Stimulated activated CD4-positive, alpha-beta T cell treated with anti-CD3 and anti-CD28 coated beads, Interleukin-15, amount 100 ng/mL, for 24 hours (primary cell): ENCODE measurements at places on chromosomes 16 and 17.

DNA sequence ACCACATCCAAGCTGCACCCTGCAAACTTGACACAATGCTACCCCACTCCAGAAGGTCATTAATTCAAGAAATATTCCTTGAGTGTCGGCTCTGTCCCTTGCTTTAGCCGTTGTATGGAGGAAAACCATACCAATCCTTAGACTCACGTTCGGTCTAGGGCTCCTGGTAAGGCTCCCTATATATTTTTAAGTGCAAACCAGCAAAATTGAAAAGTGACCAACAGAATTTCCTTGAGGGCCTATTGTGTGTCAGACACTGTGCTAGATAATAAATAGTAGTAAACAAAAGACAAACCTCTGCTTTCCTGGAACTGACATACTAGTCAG, 390 bp upstream of the BBS2 start:
- DNase-seq: no peak

DNA sequence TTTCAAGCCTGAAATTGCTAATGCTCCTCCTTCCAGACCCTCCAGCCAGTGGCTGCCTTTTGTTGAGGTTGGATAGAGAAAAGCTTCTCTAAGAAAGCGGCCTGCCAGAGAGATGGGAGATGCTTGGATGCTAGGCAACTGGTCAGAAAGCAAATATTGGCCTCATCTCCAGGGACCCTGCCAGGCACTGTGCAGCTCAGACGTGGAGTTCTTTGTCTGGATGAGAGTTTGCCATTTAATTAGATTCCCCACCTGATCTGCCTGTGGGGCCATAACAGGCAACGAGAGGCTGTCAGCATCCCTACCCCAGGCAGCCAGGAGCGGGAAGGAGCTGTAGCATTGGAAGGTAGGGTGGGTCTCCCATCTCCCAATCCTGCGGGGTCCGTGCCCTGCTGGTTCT, 52.7 kb downstream of the ASIC2 start:
- DNase-seq: no peak

- DNase-seq: no peak
Observed at GRCh38 chr16:2042171-2042985, 5.3 kb downstream of the NTHL1 start.

GRCh38 chr16:57579361-57579665, 36.9 kb downstream of the ADGRG5 start:
- DNase-seq: no peak

GRCh38 chr17:17728550-17729251, 47.4 kb downstream of the RAI1 start:
- no peak for DNase-seq

GRCh38 chr17:57471868-57472368, 215.6 kb downstream of the MSI2 start:
- DNase-seq: no peak

DNA sequence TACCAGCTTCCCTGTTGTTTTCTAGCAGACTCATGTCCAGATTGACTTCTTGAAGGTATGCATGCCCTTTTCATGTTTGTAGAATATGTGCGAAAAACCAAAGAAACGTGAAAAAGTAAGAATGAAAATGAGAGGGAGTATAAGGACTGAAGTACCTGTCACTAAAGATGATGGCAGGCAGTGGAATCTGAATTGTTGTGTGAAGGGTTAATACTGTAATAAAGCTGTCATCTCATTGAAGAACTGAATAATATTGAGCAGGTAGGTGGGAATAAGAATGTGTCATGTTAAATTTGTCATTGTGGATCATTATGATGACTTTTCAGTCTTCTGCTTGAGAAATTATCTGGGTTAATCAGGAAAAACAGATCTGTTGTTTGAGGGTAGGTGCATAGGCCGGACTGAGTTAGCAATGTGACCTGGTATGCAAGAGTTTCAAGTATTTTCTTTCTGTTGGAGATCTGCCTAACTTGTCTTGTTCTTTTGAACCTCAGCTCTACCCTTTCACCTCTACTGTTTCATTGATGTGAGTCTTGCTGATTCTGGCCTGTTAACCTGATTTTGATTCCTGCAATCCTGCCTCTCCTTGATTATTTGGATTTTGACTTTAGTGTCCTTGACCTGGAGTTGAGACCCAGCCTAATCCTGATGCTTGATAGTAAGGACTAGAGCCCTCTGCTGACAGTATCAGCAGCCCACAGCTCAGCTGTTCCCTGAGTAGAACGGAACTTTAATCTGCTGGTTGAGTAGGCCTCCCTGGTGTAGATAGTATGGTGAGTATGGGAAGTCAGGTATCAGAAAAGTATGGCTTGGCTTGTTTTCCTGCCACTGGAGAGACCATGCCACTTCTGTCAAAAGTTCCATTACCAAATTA, 64.6 kb downstream of the MAP2K4 start:
- DNase-seq: no peak

GRCh38 chr16:9371713-9372448, 280.4 kb downstream of the HAPSTR1 start:
- no peak for DNase-seq

- DNase-seq: no peak
Observed at GRCh38 chr17:73132085-73132492, 32.7 kb upstream of the SSTR2 start.

- DNase-seq: no peak
Observed at GRCh38 chr16:68860978-68861892, 17.9 kb downstream of the TANGO6 start.

GRCh38 chr17:16507918-16508533, 16.0 kb upstream of the LRRC75A start:
- no peak for DNase-seq

DNA sequence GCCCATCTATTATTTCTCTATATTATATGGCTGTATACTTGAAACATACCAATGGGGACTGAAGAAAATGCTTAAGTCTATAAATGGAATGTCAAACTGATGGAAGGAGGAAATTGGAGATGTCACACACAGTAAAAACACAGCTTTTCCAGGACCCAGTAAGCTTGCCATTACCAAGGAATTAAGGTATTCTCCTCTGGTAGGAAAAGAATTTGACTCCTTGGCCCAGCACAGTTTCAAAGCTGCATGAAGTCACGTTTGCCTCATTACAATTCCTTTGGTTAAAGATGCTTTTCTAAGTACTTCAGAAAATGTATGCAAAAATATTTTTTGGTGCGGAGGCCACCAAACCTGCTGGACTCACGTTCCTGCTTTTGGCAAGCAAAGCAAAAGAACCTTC, 48.5 kb downstream of the CDH13 start:
- no peak for DNase-seq

DNA sequence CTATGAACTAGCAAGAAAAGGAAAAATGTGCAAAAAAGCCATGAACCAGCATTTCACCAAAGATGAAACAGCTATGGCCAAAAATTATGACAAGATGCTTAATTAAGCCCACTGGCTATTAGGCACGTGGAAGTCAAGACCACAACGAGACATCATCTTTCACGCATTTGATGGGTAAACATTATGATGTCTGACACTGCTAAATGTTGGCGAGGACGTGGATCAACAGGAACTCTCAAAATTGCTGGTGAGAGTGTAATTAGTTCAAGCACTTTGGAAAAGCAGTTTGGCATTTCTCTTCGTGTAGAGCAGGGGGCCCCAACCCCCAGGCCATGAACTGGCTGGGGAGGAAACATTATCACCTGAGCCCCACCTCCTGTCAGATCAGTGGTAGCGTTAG, 39.6 kb upstream of the ADGRG1 start:
- no peak for DNase-seq

DNA sequence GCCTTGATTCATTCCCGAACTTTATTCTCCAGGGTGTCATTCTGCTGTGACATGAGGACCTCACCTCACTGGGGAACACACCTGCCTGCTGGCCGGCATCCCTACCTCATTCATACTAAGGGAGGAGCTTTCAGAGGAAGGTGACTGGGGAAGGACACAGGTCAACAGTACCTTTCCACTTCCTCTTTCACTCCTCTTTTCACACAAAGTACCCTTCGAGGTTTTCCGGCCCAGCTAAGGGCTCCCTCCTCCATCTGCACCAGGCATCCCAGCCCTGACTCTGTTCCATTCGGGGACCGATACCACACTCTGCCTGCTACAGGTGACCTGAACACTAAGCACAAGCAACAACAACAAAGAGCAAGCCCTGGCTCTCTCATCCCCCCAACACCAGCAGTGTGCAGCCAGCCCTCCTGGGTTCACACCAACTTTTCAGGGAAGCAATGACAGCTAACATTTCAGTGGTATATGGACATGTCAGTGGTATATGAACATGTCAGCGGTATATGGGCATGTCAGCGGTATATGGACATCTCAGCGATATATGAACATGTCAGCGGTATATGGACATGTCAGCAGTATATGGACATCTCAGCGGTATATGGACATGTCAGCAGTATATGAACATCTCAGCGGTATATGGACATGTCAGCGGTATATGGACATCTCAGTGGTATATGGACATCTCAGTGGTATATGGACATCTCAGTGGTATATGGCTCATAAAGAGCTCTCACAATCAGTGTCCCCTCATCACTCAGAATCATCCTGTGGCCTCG, 16.0 kb downstream of the TRIM25 start:
- DNase-seq: no peak

GRCh38 chr17:55322453-55322985, 57.8 kb downstream of the HLF start:
- DNase-seq: no peak

- DNase-seq: peak; percentile 76
Observed at GRCh38 chr16:10964891-10965326, 20.5 kb downstream of the CLEC16A start.

- no peak for DNase-seq
Observed at GRCh38 chr16:31006086-31006385, 4.4 kb downstream of the STX1B start.

GRCh38 chr16:71929048-71929447, 33.7 kb downstream of the IST1 start:
- no peak for DNase-seq

DNA sequence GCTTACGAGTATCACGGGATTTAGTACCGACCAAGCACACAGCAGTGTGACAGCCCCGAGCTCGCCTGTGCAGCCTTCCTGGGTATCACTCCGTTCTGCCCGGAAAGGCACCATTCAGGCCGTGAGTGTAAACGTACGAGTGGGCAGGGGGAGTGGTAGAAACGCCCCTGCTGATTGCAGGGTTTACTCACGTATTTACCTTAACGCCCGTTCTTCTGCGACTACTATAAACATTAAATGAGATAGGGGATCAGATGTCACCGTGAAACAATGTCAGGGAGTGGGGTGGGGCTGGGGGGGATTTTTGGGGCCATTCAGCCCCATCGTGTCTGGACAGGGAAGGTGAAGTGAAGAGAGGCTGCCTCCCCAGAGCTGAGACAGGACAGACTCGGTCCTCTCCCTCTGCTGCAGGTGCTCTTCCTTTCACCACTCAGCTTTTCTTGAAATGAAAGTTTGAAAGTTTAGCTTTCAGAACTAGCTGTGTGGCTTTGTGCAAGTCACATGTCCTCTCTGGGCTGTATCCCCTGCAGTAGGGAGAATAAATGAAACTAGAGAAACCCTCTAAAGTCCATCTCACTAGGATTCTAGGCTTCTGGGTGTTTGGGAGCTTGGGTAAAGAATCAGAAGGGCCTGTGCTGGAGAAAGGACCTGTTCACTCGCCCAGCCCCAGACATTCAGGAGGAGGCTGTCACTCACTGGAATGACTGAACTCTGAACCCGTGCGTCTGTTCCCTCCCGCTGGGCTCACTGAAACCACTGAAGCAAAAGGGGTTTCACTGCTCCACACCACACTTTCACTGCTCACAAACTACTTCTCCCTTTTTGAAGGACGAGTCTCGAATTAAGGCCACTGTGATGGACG, 66.7 kb downstream of the RPA1 start:
- DNase-seq: no peak

- DNase-seq: no peak
Observed at GRCh38 chr16:68786685-68787418, 49.8 kb downstream of the CDH1 start.

DNA sequence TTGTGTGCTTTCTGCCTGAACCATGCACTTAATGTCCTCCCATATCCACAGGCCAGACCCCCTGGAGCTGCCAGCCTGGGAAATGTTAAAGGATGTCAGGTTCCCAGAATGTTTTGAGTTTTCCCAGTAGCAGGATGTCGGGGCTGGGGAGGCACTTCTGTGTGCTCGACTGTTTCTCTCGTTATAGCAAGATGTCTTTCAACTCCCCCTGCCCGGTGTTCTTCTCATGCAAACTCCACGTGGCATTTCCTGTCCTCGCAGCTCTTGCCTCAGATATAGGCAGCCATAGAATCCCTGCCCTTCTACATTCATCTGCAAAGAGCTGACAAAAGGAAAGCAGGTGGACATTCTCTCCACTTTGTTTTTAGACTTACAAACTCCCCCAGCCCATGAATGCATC, 457.2 kb upstream of the CDH11 start:
- DNase-seq: no peak

DNA sequence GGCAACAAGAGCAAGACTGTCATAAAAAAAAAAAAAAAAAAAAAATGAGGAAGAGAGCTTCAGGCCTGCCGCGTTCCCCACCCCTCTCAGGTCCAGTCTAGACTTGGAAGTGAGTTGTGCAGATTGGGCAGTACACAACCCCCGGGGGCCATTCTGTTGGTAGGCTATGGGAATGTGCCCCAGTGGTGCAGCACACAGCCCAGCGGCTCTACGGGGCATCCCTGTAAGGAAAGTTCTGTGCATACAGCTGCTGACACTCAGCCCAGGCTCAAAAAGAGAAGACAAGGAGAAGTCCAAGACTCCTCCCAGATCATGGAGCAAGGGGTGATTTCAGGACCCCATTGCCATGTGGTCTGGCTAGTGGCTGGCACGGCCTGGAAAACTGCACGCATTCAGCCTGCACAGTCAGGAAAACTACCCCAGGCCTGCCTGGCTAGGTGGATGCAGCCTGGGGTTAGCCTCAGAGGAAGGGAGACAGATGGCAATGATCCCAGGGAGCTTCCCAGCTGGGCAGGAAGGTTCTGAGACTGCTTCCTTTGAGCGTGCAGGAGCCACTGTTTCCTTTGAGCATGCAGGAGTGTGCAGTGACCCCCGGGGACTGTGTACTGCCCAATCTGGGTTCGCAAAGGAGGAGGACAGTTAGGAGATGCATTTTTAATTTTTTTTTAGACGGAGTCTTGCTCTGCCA, 44.8 kb downstream of the PECAM1 start:
- no peak for DNase-seq

GRCh38 chr16:12305847-12306801, 329.6 kb downstream of the SNX29 start:
- no peak for DNase-seq

DNA sequence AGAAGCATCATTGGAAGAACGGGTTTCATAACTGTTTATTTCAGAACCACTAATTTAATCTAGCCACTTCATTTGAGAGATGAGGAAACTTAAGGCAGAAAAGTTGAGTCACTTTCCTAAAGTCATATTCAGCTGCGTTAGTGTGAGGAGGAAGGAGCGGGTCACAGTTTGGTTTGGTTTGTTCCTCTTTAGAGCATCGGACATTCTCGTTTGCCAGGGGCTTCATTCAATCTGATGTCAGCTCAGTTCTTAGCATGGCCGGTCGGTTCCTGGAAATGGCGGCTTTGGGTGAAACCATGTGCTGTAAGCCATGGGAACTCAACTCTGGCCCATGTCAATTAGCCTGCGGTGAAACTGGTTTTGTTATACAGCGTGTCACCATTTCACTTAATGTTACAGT, 186.5 kb downstream of the LGALS9B start:
- DNase-seq: peak; percentile 26
